ENCODE measurements at places on chromosomes 6 and 20.

DNA sequence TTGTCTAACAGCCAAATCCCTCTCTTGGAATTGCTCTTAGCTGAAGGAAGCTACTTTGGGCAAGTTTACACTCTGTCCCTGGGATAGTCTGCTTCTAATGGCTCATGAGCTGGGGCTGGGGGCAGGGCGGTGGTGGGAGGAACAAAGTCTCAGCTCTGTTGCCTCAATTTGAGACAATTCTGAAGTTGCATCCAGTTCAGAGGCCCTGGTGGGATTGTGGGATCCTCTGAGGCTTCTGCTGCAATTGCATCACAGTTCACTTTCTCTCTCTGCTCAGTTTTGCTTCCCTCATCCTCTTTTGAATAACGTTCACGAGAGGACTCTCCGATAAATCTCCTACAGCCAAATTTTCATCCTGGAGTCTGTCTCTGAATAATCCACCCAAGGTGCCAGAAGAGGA is 440.6 kb upstream of the SLC35B3 start:
- DNase-seq: no peak

GRCh38 chr6:11328613-11329247 is 96.3 kb upstream of the NEDD9 start:
- no peak for DNase-seq

DNA sequence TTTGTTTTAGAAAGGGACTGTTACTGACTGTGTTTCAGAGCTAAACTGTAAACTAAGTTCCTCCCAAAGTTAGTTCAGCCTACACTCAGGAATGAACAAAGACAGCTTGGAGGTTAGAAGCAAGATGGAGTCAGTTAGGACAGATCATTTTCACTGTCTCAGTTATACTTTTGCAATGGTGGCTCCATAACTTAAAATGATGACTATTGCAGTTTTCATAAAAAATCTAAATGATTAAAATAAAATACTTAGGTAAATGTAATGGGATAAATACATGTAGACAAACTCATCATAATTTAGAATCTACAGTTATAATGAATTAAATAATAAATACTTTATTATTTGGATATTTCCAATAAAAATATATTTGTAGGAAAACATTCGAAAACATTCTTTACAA is 590.6 kb downstream of the EPHA7 start:
- no peak for DNase-seq

DNA sequence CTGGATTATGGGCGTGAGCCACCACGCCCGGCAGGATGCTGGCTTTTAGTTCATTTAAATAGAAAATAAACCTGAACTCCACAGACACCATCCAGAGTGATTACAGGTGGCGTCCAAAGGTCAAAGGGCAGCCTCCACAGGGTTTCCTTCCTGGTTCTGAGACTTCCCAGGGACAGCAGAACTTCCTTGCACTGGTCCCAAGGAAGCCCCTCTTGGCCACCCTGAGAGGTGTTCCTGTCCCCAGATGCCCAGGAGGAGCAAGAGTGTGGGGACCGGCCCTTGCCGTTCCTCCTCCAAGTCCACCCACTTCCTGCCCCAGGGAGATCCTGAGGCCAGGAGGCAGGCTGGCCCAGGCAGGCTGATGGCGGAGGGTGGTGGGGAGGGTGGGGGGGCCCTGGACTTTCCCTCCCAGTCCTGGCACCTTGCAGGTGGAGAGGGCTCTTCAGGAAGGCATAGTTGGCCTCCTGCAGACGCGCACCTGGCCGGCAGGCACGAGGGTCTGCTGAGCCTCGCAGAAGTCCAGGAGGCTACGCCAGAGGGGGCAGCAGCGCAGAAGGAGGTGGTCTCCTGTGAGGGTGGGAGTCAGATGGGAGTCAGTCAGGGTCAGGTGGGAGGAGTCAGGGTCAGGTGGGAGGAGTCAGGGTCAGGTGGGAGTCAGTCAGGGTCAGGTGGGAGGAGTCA is 5.0 kb downstream of the FNDC11 start:
- no peak for DNase-seq

GRCh38 chr6:84777888-84778287 is 13.5 kb upstream of the TBX18 start:
- no peak for DNase-seq

Measured in GM12865 (cell line).